ENCODE measurements at places on chromosomes 2 and 18. TPM values are rescaled to one million over a fixed set of nuclear protein-coding genes. Genes with fewer than 3 reads are reported as not detected.
A peak's percentile ranks its signal among the peaks of the same experiment; 100 is the strongest.

- peak; percentile 77 for DNase-seq
Measured at GRCh38 chr2:119431976-119432850, 559 bp downstream of the TMEM37 start.

DNA sequence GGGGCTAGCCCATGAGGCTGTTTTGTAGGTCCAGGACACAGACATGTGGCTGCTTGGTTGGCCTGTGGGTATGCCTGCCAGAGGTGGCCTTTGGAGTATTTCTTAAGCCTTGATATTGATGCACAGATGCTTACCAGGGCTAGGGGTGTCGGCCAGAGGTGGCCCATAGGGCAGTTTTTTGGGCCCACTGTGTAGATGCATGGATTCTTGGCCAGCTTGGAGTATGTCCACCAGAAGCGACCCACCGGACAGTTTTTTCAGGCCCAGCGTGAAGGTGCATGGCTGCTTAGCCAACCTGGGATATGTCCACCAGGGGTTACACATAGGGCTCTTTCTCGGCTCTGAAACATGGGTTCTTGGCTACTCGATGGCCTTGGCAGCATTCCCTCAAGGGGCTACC lies 1199.1 kb downstream of the CNTNAP5 start:
- DNase-seq = no peak

DNA sequence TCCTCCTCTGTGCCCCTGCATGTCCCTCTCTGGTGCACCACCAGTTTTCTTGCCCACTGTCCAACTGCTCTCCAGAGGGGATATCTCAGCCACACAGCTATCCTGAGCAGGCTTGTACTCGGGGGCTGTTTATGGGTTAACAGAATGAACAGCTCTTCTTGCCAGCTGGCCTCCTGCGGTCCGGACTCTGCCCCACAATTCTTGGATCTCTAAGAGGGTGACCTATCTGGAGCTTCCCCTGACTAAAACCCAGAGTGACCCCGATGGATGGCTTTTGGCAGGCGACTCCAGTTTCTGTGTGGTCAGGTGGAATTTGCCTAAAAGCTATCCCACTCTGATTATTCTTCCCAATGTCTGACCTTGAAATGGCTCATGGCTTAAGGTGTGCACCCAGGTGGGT lies 9.1 kb downstream of the SOWAHC start:
- no peak for DNase-seq

DNA sequence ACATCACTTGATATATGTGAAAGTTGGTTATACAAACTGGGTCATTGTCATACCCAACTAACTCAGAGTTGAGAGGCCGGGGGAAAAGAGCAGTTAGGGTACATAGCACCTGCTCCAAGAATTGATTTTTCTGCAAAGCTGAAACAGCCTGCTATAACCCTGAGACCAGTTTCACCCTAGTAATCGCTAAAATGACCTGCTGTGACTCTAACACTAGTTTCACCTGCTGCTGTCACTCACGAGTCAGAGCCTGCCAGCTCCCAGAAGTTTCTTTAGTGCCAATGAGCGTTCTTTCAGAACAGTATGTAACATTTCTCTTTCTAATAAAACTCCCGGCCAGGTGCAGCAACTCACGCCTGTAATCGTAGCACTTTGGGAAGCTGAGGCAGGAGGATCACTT lies 28.0 kb downstream of the SRSF7 start:
- no peak for DNase-seq

GRCh38 chr18:79511271-79511670 lies 115.5 kb downstream of the NFATC1 start:
- peak; percentile 41 for DNase-seq

DNA sequence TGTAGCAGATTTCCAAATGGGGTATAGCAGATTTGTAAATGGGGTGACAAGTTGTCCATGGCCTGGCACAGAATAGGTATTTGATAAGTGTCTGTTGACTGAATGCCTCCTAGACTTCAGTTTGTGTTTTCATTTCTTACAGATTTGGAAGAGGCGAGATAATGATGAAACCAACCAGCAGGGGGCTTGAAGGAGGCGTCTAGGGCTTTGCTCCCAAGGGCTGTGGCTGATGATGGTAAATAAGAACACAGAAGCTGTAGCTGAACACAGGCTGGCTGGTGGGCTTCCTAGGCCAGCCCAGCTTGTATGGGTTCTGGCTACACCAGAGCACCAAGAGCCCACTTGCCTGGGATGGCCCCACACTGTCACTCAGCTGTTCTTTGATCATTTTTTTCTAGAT lies 19.4 kb downstream of the SFTPB start:
- no peak for DNase-seq

GRCh38 chr2:6944555-6944954 lies 27.3 kb downstream of the RNF144A start:
- DNase-seq = no peak

GRCh38 chr2:179226203-179226960 lies 38.2 kb downstream of the SESTD1 start:
- DNase-seq = no peak

The LYPD1 gene
- polyA plus RNA-seq = 2.4 TPM

The NUP35 gene
- 9.9 TPM for polyA plus RNA-seq

The CCDC102B gene
- 1.8 TPM for polyA plus RNA-seq

The ANKRD30B gene
- not detected for polyA plus RNA-seq
